NCI-H2029 treated with DMSO at 0.1 percent for 48 hours (cell line): ENCODE measurements at places on chromosomes 6 and 20.

DNA sequence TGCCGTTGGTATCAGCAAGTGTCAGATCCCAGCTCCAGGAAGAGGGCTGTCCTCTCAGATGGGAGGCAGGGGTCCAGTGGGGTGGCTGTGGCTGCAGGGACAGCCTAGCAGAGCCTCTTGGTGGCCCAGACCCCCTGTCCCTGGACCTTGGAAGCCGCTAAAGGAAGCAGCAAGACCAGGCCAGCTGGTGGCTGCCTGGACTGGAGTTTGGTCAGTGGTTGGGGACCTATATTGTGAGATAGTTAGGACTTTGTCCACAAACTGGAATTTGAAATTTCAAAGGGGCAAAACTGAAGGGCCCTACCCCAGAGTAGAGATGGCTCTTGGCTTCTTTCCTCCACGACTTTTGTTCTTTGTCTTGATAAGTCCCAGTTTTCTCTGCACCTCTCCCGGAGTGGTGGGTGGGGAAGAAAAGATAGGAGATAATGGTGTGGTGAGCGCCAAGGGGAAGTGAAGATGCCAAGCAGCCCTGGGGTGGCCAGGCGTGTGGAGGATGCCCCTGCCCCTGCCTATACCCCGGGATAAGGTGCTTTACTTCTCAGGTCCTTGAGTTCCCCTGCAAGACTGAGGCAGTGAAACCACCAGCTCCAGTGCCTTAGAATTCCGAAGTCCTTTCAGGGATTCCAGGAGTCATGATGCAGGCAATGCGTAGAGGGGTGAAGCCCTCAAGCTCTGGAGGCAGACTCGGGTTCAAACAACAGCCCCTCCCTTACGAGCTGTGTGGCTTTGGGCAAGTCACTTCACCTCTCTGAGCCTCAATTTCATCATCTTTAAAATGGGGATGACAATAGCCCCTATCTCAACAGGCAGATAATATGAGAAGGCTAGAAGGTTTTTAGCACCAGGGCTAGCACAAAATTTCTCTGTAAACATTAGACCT, 40.2 kb downstream of the HNF4A start:
- no peak for DNase-seq

DNA sequence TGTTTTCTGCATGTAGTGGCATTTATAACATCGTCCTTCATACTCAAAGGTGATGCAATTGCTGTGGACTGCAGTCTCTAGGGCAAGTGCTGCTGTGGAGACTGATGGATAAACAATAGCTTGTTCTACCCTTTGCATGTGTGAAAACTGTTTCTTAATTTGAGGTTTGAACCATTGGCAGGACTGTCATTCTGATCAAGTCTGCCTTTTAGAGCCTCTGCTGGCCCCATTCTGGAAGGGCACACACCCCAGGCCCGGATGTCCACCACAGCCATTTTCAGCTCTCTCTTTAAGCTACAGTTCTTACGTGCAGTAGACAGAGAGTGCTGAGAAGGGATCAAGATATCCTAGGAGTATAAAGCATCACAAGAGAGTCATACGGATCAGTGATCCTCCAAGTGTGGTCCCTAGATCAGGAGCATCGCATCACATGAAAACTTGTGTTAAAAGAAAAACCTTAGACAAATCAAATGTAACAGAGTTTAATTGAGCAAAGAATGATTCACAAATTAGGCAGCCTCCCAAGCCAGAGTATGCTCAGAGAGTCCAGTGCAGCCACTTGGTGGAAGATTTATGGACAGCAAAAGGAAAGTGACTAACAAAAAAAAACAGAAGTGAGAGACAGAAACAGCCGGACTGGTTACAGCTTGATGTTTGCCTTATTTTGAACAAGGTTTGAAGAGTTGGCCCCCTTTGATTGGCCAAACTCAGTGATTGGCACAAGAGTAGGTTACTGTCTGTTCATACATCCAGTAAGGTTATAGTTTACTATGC, 52.0 kb downstream of the FRK start:
- no peak for DNase-seq

DNA sequence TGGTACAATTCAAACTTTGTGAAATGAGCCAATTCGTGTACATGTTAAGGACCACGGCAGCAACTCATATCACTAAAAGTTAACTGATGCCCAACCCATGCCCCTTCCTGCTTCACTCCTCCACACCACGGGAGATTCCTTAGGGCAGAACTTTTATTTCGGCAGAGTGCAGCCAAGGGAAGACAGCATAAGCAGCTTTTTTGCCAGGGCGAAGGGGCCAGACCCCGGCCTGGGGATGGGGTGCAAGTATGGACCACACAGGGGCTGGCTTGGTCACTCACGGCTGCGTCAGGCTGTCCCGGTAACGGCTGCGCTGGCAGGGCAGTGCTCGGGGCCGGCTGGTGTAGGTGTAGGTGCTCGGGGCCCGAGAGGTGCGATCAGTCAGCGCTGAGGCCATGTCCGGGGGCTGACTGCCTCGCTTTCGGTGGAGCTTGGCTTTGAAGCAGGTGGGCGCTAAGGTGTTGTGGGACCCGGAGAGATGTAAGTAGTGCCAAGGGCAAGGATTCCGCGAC, 792 bp downstream of the RSPH3 start:
- no peak for DNase-seq

- DNase-seq, result no peak
Measured at GRCh38 chr20:59561614-59562277, 42.6 kb upstream of the PHACTR3 start.

GRCh38 chr6:41457303-41457670, 88.9 kb upstream of the FOXP4 start:
- no peak for DNase-seq

GRCh38 chr6:45479834-45480751, 102.4 kb upstream of the SUPT3H start:
- no peak for DNase-seq

DNA sequence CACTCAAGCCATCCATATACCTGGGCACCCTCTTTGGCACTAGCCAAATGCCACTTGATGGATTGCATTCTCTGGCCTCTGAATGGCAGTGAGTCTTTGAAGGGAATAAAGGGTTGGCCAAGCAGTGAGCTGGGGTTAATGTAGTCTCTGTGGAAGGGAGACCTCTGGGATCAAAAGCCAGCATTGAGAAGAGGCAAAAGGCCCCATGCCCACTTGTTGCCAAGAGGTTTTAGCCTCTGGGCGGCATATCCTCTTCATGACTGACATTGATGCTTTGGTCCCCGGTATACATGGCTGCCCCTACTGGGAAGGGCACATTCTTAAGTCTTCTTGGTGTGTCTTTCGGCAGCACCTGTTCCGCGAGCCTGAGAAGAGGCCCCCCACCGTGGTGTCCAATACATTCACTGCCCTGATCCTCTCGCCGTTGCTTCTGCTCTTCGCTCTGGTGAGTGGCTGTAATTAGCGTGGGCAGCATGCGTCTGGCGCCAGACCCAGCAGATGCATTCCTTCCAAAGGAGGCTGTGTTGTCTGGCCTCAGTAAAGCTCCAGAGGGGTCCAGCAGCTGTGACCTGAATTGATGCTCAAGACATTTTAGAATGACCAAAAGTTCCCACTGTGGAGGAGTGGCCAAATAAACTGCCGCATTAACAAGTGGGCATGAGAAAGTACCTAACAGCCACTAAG, 29.5 kb downstream of the GHRH start:
- no peak for DNase-seq

DNA sequence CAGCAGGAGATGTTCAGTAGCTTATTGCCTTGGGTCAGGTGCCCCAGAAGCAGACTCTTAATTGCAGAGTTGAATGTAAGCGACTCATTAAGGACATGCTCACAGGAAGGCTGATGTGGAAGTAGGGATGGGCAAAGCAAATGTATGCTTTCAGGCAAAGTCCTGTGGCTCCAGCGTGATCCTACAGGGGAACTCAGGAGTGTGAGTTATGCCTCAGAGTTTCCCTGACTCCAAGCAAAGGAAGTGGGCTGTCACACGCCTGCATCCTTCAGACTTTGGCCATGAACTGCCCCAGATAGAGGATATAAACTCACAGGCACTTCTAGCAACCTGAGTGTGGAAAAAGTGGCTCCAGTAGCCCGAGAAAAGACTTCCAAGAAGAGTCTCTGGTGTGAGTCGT, 64.9 kb upstream of the ZNF133 start:
- no peak for DNase-seq

DNA sequence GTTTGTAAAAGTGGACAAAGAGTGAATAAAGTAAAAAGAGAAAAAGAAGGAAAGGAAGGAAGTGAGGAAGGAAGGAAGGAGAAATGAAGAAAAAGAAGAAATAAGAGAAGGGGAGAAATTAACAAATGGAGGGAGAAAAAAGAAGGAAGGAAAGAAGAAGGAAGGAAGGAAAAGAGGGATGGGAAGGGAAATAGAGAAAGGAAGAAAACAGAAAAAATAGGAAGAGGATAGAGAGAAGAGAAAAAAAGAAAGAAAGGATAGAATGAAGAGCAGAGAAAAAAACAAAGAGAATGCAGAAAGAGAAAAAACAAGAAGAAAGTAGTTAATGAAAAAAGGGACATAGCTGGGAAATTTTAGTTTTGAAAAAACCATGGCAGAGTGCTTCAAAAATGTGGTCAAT, 361.8 kb downstream of the EPHA7 start:
- DNase-seq, result no peak

DNA sequence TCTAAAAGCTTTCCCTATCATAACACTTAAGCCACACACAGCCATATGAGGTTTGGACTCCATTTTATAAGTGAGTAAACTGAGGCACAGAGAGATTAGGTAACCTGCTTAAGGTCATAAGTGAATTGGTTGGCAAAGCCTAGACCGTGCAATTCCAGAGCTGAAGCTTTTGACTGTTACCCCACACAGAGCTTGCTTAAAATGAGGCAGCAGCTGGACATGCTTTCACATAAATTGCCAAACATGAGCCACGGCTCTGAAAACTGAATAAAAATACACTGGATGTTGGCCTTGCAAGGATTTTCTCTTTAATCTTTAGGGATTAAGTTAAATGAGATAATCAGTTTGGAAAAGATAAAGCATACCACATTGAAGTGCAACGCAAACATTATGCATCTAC, 2.5 kb downstream of the RIPOR2 start:
- no peak for DNase-seq

- no peak for DNase-seq
Measured at GRCh38 chr20:21809961-21810523, 104.6 kb downstream of the PAX1 start.

DNA sequence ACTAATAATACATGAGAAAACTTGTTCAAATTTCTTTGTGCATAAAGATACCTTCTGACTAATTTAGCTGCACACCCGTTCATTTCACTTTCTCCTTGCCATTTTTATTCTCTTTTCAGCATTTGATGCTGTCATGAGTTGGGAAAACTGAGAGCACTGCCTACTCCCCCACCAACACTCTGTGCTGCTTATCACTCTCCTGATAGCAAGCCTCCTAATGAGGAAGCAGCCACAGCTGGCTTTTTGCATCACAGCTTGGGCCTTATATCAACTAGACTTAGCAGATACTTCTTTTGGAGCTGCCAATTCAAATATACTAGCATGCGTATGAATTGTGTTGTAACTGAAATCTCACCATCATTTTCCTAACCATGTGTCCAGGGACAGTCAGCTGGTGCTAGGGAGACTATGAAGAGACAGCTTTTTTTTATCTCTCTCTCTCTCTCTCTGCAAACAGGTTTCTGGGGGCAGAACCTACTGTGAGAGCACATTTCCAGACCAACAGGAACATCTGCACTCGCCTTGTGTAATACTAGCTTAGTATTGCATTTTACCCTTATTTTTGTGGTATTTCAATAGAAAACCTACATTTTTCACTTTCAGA, 699.0 kb downstream of the KHDRBS2 start:
- no peak for DNase-seq

DNA sequence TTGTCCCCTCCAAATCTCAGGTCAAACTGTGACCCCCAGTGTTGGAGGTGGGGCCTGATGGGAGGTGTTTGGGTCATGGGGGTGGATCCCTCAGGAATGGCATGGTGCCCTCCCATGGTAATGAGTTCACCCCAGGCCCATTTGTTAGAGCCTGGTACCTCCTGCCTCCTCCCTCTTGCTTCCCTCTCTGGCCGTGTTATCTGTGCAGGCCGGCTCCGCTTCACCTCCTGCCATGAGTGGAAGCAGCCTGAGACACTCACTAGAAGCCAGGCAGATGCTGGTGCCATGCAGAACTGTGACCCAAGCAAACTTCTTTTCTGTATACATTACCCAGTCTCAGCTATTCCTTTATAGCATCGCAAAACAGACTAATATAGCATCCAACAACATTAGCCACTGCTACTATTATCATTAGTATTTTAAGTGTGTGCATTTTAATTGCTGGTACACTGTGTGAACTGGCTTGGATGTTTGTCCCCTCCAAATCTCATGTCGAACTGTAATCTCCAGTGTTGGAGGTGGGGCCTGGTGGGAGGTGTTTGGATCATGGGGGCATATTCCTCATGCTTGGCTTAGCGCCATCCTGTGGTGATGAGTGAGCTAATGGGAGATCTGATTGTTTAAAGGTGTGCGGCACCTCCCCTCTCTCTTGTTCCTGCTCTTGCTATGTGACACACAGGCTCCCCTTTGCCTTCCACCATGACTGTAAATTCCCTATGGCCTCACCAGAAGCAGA, 12.2 kb upstream of the OSER1 start:
- DNase-seq, result no peak

- DNase-seq, result no peak
Measured at GRCh38 chr6:133891149-133891926, 2.4 kb downstream of the TCF21 start.
